ENCODE measurements at places on chromosomes 1 and 21. TPM values are rescaled to one million over a fixed set of nuclear protein-coding genes. Genes with fewer than 3 reads are reported as not detected.

GRCh38 chr1:175009532-175009931 lies 9.8 kb downstream of the CACYBP start:
- DNase-seq: no peak

Gene SMIM11
- not detected for polyA plus RNA-seq

GRCh38 chr1:200221614-200222282 lies 188.1 kb downstream of the ZNF281 start:
- DNase-seq: no peak

Gene FMOD
- 61.7 TPM for polyA plus RNA-seq

Gene CCDC190
- 2.6 TPM for polyA plus RNA-seq

DNA sequence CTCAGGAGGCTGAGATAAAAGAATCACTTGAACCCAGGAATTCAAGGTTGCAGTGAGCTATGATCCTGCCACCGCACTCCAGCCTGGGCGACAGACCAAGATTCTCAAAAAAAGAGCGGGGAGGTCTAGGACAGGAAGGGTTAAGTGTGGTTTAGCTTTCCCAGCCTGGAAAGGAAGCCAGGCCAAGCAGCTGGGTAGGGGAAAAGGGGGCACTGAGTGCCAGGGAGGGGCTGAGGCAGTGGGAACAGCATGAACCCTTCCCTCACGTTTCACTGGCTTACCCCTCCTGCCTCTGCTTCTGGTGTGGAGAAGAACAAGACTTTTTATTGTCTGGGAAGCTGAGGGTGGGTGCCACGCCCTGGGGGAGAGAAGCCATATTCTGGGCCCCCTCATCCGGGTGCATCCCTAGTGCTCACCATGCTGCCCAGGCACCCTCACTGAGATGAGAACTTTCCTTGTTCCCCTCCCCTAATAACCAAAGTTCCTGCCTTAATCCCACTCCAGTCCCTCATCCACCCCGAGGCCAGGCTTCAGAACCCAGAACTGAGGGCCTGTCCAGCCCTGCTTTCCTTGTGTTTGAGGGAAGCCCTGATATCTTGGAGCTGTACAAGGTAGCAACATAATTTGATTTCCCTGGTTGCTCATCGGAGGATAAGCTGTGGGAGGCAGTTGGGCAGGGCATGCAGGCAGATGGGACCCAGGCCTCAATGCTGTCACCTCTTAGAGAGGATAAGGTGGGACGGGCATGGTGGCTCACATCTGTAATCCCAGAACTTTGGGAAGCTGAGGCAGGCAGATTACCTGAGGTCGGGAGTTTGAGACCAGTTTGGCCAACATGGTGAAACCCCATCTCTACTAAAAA lies 2.0 kb upstream of the LMNA start:
- DNase-seq: no peak

GRCh38 chr1:65260851-65261473 lies 48.4 kb upstream of the DNAJC6 start:
- no peak for DNase-seq

- no peak for DNase-seq
Measured at GRCh38 chr1:113281550-113281949, 108.8 kb upstream of the MAGI3 start.

DNA sequence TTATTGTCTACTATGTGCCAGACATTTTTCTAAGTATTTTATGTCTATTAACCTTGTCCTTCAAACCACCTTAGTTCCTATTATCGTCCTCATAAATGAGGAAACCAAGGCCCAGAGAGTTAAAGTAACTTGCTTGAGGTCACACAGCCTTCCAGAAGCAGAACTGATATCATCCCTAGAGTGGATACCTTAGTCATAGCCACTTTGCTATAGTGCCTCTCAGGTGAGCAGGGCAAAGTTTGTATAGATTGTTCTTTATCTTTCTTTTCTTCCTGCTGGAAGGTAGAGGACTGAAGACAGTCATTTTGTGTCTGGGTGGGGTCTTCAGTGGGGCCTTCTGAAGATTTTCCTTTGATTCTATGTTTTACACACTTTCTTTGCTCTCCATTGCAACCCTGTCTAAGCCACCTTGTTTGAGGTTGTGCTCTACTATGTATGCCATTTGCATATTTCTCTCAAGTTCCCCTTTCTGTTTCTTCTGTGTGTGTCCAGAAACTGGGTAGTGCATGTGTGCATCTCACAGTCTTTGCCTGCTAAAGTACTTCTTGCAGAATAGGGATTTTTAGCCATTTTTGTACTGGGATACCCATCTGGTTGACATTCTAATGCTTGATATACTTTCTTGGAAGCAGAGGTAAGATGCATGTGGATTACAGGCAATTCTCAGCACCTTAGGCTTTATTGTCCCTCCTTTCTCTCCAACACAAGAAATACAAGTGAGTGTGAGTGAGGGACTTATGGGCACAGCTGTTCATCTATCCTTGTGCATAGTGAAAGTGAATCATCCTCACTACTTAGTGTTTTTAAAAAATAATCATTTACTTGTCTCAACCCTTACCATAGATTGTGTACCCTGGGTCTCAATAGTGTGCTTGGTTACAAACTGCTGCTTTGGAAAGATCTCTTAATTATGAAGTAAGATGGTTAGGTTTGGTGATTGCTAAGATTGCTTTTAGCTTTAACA lies 207.6 kb upstream of the HMCN1 start:
- DNase-seq: no peak

DNA sequence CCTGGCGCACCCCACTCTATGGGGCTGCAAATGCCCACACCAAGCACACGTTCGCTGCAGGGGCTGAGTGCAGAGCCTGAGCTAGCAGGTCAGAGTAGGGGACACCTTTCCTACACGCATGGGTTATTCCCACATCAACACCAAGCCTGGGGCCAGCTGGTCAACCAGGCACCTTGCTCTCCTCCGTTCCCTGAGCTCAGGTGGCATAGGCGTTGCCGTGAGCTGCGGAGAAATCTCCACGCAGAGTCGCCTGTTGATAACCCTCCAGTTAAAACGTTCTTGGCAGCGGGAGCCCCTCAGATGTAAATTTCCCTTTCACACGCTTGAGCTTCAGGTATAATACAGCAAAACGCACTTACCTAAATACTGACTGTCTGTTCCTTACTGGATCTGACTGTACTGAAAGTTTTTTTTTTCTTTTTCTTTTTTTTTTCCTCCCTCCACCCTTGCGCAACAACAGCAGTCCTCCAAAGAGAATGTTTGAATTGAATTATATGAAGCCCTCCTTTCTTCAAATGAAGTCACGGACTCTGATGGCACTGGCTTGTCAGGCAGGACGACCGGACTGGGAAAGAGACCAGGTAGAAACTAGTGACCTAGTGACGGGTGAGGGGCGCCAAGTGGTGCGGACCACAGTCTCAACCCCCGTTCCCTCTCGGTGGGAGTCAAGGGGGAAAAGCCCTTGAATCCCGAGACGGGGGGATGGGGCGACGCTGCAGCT lies 2.1 kb downstream of the BRINP3 start:
- DNase-seq: peak; percentile 7

Gene FAM151A
- polyA plus RNA-seq: 0.33 TPM

Gene C1QC
- 26.8 TPM for polyA plus RNA-seq

DNA sequence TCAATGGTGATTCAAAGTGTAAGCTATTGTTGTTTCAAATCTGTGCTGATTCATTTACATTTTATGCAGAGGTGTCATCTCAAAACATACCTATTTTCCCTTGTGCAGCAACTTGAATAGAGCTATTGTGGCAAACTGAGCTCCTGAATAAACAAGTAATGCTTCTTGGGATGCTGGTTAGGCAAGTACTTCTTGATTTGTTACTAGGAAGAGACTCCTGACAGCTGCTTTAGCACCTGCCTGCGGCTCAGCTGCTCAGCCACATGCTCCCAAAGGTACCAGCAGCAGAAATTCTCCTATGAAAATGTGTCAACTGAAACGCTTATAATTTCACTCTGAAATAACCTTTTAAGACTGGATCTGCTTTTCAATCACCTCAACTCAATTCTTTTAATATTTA lies 352.3 kb downstream of the RYR2 start:
- no peak for DNase-seq

- DNase-seq: no peak
Measured at GRCh38 chr1:202283991-202284390, 57.7 kb downstream of the UBE2T start.

- no peak for DNase-seq
Measured at GRCh38 chr1:18630511-18631495, at the start of gene PAX7. PAX7 (plus strand) TSS chr1:18630846; CDS start chr1:18631604, 758 bp downstream.

Gene AKIRIN1
- polyA plus RNA-seq: 34.6 TPM

DNA sequence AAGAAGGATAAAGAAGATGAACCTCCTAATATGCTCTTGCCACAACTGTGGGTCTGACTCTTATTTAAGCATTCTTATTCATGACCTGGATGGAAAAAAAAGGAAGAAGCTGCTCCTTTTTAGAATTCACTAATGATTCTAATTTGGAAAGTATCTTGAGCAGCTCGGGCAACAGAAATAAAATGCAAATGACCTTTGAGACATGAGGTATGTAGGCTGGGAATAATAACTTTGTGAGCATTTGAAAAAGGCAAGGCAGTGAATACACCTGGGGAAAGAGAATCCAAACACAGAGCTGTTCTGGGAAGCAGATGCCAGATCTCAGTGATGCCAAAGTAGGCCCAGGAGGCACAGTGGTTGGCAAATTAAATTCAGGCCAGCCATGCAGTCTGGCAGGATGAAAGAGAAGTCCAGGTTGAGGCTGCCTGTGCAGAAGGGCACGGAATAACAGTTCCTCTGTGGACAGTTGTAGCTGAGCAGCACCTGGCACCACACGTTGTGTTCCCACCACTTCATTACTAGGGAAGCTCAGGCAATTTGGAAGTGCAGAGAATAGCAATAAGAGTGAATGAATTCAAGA lies 320.8 kb upstream of the ST6GALNAC5 start:
- peak; percentile 5 for DNase-seq

Measured in muscle of arm (tissue), 14 donors.